DND-41 (cell line): ENCODE measurements at places on chromosomes 16 and 17.

GRCh38 chr16:1991135-1991551 lies 1.4 kb downstream of the SYNGR3 start:
- no peak for DNase-seq

- no peak for DNase-seq
Observed at GRCh38 chr16:89404561-89404960, 85.8 kb downstream of the ANKRD11 start.

- DNase-seq: no peak
Observed at GRCh38 chr16:30040221-30040620, 9.2 kb upstream of the TLCD3B start.

DNA sequence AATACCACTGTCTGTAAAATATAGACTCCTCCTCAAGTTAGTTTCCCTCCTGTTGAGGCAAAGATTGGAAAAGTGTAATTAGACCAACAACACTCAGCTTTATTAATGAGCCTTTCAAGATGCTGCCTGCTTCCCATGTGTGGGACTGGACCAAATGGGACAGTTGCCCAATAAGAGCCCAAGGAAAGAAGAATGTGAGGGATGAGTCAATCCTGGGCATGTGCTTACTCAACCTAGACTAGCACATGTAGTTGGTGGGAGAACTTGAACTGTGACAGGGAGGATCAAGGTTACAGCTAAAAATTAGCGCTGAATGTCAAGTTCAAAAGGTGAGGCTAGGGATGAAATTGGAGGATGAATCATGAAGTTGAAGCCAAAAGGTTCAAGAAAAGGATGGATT lies 435.5 kb downstream of the CA10 start:
- no peak for DNase-seq

DNA sequence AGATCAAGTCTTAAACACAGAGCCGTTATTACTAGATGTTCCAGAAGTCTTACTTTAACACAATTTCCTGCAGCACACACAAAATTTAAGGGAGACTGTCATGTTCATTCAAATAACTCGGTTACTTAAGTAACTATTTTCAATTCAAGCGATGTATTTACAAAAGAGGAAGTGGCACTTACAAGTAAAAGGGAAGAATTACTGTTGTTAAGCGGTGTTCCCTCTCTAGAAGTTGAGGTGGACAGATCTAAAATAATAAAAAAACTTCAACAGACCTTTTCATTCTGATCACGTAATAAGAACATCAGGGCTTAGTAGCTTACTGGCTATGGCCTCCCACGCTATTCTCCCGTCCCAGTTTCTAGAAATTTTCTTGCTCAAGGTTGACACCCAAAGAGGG lies 26.2 kb upstream of the TXNDC11 start:
- DNase-seq: no peak

- DNase-seq: no peak
Observed at GRCh38 chr16:4677390-4677789, 16.0 kb upstream of the NUDT16L1 start.

GRCh38 chr17:76160896-76161528 lies 20.0 kb upstream of the FOXJ1 start:
- DNase-seq: no peak

- DNase-seq: no peak
Observed at GRCh38 chr16:58828901-58829545, 94.9 kb upstream of the GOT2 start.

GRCh38 chr16:62033065-62033464 lies 3.2 kb downstream of the CDH8 start:
- DNase-seq: no peak

DNA sequence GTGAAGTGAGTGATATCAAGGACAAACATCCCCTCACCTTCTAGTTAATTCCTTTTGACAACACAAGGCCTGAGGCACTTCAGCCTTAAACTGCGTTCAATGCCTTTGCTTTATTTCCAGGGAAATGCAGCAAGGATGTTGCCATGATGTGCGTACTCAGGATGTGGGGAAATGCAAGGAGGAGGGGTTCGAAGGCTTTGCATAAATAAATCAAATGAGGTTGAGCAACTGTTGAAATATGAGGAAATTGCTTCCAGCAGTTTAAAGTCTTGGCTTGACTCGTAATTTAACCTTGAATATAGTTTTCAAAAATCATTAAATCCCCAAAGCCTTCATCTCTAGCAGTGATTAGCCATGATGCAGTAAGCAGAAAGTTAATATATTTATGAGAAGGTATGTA lies 81.8 kb upstream of the CCL2 start:
- no peak for DNase-seq

DNA sequence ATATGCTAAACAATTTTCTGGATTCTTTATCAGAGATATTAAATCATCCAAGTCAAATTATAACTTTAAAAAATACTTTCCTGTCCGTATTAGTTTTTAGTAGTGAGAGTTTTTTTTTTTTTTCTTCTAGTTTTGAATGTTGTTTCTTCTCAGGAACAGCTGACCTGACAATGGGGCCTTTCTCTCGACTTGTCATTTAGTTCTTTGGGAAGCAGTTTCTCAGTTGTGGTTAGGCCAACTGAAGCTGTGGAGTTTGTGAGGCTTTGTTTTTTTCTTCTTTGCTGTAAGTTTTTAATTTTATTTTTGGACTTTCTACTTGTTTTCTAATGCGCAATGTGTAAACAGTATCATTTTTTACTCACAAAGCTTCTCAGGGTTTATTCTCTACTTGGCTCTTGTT lies 140.8 kb downstream of the FTO start:
- DNase-seq: peak; percentile 53

DNA sequence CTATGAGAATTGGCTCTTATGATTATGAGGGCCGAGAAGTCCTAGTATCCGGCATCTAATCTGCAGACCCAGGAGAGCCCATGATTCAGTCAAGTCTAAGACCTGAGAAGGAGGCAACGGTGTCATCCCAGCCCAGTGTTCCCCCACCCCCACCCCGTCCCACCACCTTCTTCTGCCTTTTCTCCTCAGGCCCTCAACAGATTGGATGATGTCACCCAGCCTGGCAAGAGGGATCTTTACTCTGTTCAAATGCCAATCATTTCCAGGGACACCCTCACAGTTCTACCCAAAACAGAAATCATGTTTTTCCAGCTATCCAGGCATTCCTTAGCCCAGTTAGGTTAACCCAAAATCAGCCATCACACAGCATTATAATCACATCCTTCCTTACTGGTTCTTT lies 10.0 kb upstream of the GAA start:
- DNase-seq: no peak

GRCh38 chr17:50830352-50830751 lies 5.0 kb upstream of the WFIKKN2 start:
- no peak for DNase-seq

GRCh38 chr17:48892940-48893645 lies 506 bp downstream of the ATP5MC1 start:
- no peak for DNase-seq

DNA sequence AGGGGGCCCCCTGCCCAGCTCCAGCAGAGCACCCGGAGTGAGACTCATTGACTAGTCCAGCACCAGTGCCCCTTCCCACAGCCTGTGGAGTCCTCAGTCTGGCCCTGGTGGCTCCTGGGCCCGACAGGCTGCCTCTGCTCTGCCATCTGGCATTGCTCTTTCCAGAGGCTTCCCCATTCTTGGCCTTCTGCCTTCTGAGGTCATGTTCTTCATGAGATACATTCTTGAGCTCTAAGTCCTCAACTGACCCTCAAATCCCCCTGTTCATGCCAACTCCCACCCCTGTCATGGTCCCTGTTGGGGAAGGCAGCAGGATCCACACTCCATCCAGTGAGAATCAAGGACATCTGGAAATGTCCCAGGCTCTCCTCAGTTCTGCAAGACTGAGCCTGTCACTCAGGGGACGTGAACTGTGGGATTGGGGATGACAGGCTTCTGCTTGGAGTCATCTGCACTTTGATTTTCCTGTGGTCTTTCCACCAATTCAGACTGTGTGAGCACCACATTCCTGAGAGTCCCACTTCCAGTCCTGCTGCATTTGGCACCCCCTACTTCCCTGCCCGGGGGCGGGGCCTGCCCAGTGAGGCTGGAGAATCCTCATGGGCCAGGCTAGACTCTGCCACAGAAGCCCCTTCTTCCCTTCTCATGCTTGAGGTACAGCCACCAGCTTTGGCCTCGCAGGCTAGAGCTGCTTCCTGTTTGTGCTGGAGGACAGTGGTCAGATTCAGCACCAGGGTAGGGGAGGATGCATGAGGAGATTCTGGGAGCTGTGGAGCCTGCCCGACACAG lies 2.7 kb downstream of the TRPV2 start:
- no peak for DNase-seq

GRCh38 chr17:81160747-81161453 lies 4.4 kb upstream of the PVALEF start:
- no peak for DNase-seq

- DNase-seq: no peak
Observed at GRCh38 chr17:28950752-28951427, 428 bp downstream of the PHF12 start.

- DNase-seq: no peak
Observed at GRCh38 chr17:66296289-66296725, 6.1 kb upstream of the PRKCA start.
